Stimulated activated naive CD8-positive, alpha-beta T cell treated with anti-CD3 and anti-CD28 coated beads, Interleukin-15, amount 100 ng/mL, for 72 hours (primary cell): ENCODE measurements at places on chromosomes 3 and 15.

- no peak for DNase-seq
Observed at GRCh38 chr3:62238431-62238830, 134.9 kb downstream of the FEZF2 start.

- DNase-seq, result no peak
Observed at GRCh38 chr3:98971169-98971681, 69.7 kb upstream of the DCBLD2 start.

- DNase-seq, result no peak
Observed at GRCh38 chr15:29054171-29055045, 168.6 kb downstream of the APBA2 start.

DNA sequence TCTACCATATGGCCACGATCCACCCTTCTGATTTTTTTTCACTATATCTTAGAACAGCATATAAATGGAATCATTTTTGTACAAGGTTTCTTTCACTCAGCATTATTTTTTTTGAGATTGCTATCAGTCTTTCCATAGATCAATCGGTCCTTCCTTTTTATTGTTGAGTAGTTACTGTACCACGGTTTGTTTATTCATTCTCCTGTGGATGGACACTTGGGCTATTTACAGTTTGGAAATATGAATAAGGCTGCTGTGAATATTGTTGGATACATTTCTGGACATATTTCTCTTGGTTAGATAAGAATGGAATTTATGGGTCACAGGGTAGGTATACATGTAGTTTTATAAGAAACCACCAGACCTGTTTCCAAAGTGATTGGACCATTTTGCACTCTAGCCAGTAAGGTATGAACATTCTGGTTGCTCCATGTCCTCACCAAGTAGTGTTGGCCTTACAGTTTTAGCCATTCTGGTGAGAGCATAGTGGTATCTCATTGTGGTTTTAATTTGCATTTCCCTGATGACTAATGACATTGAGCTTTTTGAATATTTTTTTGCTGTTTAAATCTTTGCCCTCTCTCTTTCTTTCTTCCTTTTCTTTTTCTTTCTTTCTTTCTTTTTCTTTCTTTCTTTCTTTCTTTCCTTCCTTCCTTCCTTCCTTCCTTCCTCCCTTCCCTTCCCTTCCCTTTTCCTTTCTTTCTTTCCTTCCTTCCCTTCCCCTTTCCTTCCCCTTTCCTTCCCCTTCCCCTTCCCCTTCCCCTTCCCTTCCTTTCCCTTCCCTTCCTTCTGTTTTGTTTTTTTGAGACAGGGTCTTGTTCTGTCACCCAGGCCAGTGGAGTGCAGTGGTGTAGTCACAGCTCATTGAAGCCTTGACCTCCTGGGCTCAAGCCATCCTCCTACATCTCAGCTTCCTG lies 49.2 kb downstream of the LRRK1 start:
- DNase-seq, result no peak
